ENCODE measurements at places on chromosomes 12 and 14.
A peak's percentile ranks its signal among the peaks of the same experiment; 100 is the strongest.

DNA sequence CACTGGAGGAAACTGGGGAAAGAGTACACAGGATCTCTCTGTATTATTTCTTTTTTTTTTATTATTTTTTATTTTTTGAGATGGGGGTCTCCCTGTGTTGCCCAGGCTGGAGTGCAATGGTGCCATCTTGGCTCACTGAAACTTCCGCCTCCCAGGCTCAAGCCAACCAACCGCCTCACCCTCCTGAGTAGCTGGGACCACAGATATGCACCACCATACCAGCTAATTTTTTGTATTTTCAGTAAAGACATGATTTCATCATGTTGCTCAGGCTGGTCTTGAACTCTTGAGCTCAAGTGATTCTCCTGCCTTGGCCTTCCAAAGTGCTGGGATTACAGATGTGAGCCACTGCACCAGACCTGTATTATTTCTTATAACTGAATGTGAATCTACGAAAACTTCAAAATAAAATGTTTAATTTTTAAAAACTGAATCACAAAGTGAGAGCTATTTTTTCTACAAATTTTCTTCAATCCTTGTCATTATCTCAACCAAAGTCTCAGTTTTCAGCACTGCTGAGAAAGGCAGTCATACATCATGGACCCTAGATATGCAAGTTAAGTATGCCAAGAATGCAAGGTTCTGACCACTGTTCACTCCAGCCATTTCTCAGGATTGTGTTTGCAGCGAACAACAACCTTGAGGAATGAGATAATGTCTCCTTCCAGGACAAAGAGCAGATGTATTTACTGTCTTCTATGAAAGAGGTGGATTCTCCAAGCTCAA is 2.4 kb downstream of the EAPP start:
- DNase-seq = no peak

DNA sequence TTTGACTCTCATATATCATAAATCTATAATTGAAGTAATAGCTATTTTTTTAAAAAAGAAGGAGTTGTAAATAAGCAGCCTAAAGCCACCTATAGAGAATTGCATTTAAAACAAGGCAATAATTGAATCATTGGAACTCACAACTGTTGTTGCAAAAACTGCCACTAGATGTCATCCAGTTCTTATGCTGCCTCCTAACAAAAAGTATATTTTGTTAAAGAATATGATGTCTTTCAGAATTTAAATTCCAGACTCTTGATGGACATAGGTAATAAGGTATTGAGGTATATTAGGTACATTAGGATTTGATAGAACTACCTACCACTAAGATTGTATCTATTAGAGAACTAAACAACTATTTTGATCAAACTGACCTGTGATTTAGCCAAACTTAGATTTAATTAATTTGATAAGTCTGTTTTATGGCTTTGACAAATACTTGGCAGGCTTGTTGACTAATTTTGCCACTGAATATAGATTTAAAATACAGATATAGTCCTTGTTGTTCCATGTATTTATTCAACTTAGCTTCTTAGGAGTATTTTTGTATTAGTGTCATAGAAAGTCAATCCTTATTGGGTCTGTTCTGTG is 401.4 kb downstream of the RPL10L start:
- no peak for DNase-seq

DNA sequence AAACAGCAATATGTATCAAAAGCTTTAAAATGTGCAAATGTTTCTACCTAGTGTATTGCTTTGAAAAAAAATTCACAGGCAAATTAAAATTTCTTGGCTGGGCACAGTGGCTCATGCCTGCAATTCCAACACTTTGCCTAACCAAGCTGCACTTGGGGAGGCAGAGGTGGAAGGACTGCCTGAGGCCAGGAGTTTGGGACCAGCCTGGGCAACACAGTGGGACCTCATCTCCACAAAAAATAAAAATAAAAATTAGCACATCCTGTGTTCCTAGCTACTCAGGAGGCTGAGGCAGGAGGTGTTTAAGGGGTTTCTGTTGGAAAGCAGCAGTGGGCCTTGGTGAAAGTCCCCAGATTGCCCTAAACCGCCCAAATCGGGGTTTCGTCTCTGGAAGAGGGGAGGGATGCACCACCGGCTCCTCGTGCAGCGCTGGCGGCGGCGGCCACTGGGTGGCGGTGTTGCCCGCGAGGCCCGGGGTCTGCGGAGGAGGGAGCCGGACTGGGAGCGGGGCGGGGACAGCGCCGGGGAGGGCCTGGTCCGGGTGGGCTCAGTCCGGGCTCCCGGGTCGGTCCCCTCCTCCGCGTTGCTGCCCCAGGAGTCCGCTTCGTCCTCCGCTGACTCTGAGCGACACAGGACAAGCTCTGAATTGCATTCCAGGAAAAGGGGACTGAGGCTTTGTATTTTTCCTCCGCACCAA is 265.6 kb downstream of the AACS start:
- peak; percentile 30 for DNase-seq

- no peak for DNase-seq
Observed at GRCh38 chr12:111066744-111067437, 146.5 kb upstream of the MYL2 start.

GRCh38 chr12:131617596-131618302 is 93.1 kb upstream of the SFSWAP start:
- DNase-seq = no peak
